HS-5 (cell line): ENCODE measurements at places on chromosomes 6 and 20.

DNA sequence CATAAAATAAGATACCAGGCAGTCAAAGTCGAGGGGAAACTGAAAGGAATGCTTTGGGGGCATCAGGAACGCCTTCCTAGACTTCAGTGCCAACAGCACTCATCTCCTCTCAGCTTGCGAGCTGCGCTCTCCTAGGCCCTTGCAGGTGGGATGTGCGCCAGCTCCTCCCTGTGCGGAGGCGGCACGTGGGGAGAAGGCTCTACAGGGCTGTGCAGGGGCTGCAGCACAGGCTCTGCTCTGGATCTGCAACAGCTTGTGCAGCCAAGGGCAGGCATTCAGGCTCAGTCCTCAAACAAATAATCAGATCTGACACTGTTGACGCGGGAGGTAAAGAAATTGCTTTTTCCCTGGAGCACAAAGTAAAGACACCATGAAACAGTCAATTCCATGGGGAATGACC lies 144.8 kb downstream of the TTLL2 start:
- no peak for DNase-seq

- DNase-seq: no peak
These were observed 11.9 kb upstream of the ME1 start for GRCh38 chr6:83442752-83443151.

- no peak for DNase-seq
These were observed 40.0 kb downstream of the DSTN start for GRCh38 chr20:17609811-17610377.

GRCh38 chr6:6244624-6245023 lies 75.8 kb downstream of the F13A1 start:
- DNase-seq: no peak

- DNase-seq: no peak
These were observed 47.3 kb downstream of the STAU1 start for GRCh38 chr20:49140834-49141233.
